ENCODE measurements at places on chromosomes 4 and X. TPM values are rescaled to one million over a fixed set of nuclear protein-coding genes. Genes with fewer than 3 reads are reported as not detected.

PPM1K gene
- total RNA-seq = 26.2 TPM

TBC1D9 gene
- total RNA-seq = 152 TPM

DNA sequence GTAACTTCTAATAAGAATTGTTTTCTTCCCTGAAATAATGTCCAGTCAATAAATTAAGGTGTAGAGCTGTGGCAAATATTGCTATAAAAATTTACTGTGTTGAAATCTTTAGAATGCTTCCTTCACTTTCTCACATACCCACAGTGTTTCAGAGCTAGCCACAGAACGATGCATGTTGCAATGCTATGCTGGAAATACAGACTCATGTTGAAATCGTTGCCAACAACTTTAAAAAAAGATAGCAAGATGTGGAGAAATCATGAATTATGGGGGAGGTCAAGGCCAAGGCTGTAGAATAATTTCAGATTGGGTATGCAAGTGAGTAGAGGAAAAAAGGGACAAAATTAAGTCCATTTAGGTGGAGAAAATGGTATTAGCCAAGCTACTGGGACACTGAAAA is 204.8 kb downstream of the VEGFC start:
- H3K27ac ChIP-seq = no peak overlapping the region
- peaks cover 3% of the 10 kb centered on the region for H3K36me3 ChIP-seq
- H3K4me3 ChIP-seq = no peak overlapping the region

GRCh38 chrX:42776195-42776594 is 1.8 kb downstream of the PPP1R2C start:
- no peaks in the 10 kb centered on the region for H3K4me1 ChIP-seq
- H3K36me3 ChIP-seq = no peaks in the 10 kb centered on the region
- H3K27ac ChIP-seq = no peak overlapping the region
- peaks cover 25% of the 10 kb centered on the region for H3K27me3 ChIP-seq

DNA sequence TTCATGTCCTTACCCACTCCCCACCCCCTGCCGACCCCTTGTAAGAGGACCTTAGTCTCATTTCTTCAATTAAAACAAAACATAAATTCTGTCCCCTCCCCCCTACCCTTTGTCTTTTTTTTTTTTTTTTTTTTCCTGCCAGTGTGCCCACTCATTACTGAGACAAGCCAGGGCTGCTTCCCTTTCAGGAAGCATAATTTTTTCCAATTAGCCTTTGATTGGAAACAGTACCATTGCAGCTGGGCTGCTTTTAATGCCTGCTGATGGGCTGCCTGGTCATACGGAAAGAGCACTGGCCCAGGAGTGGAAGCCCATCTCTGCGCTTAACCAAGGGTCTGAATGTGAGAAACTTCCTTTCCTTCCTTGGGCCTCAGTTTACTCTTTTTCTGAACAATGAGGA is 18.6 kb upstream of the CAPN6 start:
- H3K36me3 ChIP-seq = no peaks in the 10 kb centered on the region
- no peak overlapping the region for H3K4me3 ChIP-seq
- H3K27ac ChIP-seq = no peak overlapping the region
- DNase-seq = no peak

DNA sequence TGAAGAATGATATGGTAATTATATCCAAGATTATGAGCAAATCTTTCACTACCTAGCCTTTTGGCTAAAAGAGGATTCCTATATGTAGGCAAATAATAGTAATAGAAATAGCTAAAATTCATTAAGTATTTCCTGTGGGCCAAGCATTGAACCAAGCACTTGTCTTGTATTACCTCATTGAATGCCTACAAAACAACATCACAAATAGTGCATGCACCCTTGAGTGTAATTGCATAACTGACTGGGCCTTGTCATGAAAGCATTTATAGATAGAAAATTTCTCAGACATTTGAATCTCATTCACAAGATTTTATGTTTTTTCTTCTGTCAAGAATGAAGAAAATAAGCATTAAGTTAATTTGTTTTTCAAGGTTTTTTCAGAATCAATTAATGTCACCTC is 3.9 kb upstream of the HPGDS start:
- H3K4me1 ChIP-seq = no peaks in the 10 kb centered on the region
- H3K27me3 ChIP-seq = no peaks in the 10 kb centered on the region
- H3K36me3 ChIP-seq = no peaks in the 10 kb centered on the region
- no peak overlapping the region for H3K4me3 ChIP-seq

ARMCX1 gene
- total RNA-seq = 43.4 TPM

DNA sequence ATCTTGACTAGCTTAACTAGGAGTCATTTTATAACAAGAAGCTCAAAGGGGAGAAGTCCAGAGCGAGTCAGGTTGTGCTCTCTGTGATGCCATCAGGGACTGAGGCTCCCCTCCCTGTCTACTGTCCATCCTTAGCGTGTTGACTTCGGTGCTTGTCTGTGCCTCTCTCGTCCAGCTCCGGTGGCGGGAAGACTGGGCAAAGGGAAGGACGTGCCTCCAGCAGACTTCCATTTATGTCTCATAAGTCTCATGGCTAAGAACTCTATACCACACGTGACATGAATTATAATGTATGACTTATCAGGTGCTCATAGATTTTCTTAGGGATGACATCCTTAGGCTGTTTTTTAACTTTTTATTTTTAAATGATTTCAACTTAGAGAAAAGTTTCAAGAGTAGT is 92.6 kb upstream of the TLR2 start:
- DNase-seq = no peak
- no peaks in the 10 kb centered on the region for H3K27me3 ChIP-seq
- H3K4me3 ChIP-seq = no peak overlapping the region
- H3K27ac ChIP-seq = no peak overlapping the region

Data from breast epithelium (tissue), 4 donors.